ENCODE measurements at places on chromosomes 1 and 21.
A peak's percentile ranks its signal among the peaks of the same experiment; 100 is the strongest.

DNA sequence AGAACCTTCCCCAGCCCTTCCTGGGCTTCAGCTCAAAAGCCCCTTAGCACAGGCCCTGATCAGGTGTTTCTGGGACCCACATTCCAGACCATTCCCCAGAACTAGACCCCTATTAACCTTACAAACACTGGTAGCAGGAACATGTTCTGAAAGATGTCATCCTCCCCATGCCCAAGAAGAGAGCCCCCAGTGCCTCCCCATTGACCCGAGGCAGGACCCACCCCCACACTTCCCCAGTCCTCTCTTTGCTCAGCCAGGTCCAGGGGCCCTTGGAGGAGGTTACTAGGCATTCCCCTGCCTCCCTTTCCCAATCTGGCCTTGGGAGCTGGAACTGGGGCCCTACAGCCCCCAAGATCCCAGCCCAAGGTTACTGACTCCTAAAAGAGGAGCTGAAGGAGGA is 38.9 kb upstream of the HMGB4 start:
- DNase-seq = no peak

DNA sequence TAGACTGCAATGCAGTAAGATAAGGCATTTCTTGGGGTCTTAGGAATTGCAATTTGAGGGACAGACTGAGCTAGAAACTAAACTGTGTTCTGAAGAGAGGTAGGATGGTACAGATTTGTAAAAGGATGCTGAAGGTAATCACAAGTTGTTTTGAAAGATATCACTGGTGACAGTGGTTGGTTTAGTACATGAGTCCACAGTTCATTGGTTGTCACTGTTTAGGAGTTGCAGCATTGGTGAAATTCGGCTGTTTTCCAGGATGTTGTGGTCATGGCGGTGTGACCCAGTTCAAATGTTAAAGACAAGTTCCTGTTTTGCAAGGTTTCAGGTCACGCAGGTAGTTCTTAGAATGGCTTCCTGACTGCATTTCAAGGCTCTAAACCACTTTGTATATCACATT is 292.8 kb upstream of the B3GALT2 start:
- no peak for DNase-seq

- peak; percentile 36 for DNase-seq
Observed at GRCh38 chr1:40476924-40477677, at the start of gene ZFP69. ZFP69 (plus strand) TSS chr1:40477290; CDS start chr1:40479362, 2,072 bp downstream.

DNA sequence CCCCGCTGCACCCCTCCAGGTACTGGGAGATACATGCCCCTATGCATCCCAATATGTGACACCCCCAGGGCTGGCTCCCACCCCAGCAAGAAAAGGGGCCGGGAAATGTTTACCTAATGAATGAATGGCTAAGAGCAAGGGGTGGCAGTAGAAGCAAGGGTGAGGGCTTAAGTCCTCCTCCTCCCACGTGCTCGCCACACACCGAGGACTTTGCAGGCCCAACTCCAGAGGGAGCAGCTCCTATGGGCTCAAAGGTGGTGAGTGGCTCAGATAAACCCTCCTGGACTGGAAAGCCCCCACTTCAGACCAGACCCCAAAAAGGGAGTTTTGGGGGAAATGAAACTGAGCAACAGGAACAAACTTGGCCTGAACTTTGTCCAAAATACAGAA is 11.4 kb downstream of the SLC45A3 start:
- DNase-seq = no peak

GRCh38 chr1:199242147-199242546 is 603.3 kb downstream of the PTPRC start:
- no peak for DNase-seq

DNA sequence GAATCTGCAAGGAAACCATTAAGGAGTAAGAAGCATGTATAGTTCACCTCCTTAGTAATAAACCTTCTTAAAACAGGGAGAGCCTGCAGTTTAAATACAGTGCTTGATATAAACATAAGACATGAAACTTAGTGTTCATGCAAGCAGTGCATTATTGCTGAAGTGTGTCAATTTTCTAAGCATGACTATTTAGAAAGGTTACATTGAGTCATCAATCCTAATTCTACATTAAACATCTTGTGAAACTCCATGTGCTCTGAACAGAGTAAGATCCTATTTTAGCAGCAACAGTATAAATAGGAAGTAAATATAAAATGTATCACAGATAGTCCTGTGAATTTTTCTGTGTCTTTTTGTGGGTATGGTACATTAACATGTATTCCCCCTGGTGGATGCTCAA is 135.5 kb downstream of the ESRRG start:
- DNase-seq = no peak

DNA sequence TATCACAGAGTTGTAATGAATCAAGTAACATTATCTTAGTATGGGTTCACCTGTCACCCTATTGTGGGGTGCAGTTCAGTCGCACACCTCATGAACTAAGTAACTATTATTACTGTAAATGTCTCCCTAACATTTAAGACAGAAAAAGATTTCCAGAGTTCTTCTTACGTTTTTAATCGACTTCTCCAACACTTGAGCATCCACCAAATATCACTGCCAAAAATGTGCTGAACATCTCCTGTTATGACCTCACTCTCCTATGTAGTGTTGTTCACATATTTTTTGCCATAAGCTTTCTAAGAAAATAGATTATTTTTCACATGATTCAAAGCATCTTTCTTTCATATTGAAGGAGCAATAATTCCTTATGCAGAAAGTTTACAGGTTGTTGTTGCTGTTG is 1.3 kb downstream of the TTLL7 start:
- DNase-seq = no peak

DNA sequence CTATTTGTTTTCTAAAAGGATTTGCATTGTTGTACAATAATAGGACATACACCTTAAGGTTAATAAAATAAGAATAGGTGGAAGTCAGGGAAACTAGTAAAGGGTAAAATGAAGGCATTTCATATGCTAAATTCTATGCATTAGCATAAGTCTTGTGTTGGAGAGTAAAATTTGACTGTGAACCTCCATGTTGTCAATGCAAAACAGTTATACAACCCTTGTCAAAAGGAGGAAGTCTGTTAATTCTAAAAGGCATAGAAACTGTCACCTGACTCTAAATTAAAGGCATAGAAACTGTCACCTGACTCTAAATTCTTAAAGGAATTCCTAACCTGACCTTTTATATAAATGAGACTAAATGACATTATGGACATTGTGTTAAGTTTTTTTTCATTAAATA is 291.8 kb downstream of the OLFM3 start:
- DNase-seq = no peak

DNA sequence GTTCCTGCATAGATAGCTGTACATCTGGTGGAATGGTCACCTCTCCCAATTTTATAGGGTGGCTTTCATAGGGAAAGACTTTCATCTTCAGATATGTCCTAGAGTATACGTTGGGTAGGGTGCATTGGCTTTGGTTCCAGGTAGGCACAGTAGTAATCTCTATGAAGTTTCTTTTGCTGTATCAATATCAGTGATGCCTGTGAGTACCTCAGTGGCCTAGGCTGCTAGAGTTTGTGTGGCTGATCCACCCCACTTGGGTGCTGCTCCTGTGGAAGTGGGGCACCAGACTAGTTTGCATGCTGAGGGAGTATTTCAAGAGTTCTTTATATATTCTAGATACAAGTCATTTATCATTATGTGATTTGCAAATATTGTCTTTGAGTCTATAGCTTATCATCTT is 370.5 kb upstream of the VAMP3 start:
- DNase-seq = no peak

GRCh38 chr1:243739335-243740003 is 110.6 kb downstream of the AKT3 start:
- no peak for DNase-seq

GRCh38 chr21:22791986-22792560 is 1793.9 kb downstream of the NCAM2 start:
- DNase-seq = no peak

GRCh38 chr1:209229494-209230061 is 353.9 kb upstream of the CAMK1G start:
- DNase-seq = no peak

DNA sequence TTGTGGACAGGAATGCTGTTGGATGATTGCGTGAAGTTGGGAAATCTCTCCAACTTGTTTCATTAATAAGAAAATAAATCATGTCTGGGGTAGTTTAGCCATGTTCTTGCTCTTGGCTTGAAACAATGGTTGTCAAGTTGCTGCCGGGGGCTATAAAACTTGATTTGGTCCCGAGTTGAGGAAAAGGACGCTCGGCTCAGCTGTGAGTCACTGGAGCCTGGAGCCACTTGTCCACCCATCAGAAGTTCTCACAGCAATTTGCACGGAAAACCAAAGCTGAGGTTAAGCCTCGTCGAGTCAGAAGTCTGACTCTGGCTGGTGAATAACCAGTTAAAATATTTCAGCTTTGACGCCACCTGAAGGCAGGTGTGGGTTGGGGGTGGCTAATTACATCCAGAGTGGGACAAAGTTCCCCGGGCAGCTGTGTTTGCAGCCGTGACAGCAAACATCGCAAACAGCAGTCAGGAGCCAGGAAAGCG is 19.7 kb upstream of the RIPK4 start:
- DNase-seq = no peak

GRCh38 chr1:70205071-70205433 is 327 bp downstream of the LRRC40 start:
- no peak for DNase-seq

- DNase-seq = no peak
Observed at GRCh38 chr1:241775021-241775420, 73.0 kb upstream of the EXO1 start.

GRCh38 chr1:15405106-15405850 is 4.4 kb upstream of the EFHD2 start:
- no peak for DNase-seq

DNA sequence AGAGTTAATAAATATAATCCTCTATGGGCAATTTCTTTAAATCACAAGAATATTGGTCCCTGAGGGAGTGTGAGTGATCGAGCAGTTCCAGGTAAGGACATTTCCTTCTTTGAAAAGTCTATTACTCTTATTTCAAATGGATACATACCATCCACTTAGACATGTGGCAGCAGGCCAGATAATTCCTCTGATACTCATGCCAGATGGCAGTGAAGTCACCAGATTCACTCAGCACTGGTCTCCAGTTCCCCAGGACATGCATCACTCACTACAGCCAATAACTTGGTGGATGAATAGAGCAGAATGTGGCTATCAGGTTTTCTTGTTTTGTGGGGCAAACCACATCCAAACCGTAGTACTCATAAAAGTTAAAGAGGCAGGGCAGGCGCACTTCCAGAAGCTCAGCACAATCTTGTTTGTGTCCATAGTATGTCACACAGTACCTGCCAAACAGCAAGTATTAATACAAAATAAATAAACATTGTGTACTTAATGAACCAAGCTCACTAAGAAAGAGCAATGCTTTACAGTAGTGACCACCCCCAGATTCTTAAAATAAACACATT is 74.2 kb upstream of the CD53 start:
- no peak for DNase-seq

DNA sequence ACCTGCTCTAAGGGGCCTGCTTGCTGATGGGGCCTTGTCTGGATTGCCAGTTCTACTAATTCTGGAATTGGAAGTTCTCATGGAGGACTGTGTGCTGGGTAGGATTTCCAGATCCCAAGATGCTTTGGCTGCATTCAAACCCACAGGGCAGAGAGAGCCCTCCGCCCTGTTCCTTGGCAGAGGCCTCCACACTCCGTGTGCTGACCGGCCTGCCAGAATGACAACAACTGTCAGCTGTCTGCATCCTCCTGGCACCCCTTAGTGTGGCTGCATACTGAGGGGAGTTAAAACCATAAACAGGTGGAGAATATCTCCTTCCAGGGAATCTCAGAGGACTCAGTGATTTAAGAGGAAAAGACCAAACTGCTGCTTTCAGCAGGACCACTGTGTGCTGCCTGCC is 60.7 kb downstream of the ADARB1 start:
- DNase-seq = no peak
